ENCODE measurements at places on chromosomes 3 and 15.

GRCh38 chr3:35601959-35602358 is 37.4 kb upstream of the ARPP21 start:
- DNase-seq = no peak

GRCh38 chr3:169147238-169148008 is 516.1 kb downstream of the MECOM start:
- no peak for DNase-seq

GRCh38 chr3:73601011-73601410 is 23.7 kb downstream of the PDZRN3 start:
- no peak for DNase-seq

GRCh38 chr3:99126316-99126715 is 224.8 kb upstream of the DCBLD2 start:
- DNase-seq = no peak

DNA sequence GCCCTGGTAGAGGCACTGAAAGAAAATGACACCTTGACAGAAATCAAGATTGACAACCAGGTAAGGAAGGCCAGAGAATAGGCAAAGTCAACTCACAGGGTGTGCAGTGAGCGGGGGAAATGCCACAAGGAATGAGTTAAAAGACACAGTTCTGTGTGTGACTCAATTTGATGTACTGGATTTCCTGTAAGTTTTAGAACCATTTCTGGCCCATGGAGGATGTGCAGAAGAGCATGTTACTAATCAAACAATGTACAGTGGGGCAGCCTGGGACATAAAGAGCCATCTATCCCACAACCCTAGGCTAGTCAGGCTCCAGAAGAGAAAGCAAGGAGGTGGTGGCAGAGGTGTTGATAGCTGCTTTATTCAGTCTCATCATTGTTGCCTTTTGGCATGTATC is 31.2 kb upstream of the TMOD3 start:
- DNase-seq = no peak

GRCh38 chr3:44584646-44585501 is at the start of gene ZNF660:
TSS of gene ZNF660 (plus strand) at chr3:44584964. CDS start at chr3:44594194, 9,230 bp downstream.
- no peak for DNase-seq

- DNase-seq = no peak
Observed at GRCh38 chr3:187807086-187807862, 62.0 kb upstream of the BCL6 start.

DNA sequence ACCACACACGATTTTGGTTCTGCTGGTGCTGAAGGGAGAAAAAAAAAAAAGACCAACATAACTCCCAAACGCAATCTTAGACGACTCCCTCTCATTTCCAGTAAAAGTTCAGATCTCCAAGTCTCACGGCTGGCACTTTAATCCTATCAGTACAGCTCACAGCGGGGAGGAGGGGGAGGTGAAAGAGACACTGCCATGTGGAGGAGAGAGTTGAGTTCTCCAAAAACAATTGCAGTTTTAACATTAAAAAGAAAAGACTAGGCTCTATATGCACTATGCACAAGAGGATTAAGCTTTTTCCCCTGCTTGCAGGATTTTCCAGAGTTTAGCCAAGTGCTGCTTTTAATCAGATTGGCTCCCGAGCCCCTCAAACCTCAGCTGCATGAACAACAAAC is 16.8 kb downstream of the BMF start:
- DNase-seq = no peak

GRCh38 chr3:168044049-168044448 is 51.7 kb downstream of the GOLIM4 start:
- DNase-seq = no peak

DNA sequence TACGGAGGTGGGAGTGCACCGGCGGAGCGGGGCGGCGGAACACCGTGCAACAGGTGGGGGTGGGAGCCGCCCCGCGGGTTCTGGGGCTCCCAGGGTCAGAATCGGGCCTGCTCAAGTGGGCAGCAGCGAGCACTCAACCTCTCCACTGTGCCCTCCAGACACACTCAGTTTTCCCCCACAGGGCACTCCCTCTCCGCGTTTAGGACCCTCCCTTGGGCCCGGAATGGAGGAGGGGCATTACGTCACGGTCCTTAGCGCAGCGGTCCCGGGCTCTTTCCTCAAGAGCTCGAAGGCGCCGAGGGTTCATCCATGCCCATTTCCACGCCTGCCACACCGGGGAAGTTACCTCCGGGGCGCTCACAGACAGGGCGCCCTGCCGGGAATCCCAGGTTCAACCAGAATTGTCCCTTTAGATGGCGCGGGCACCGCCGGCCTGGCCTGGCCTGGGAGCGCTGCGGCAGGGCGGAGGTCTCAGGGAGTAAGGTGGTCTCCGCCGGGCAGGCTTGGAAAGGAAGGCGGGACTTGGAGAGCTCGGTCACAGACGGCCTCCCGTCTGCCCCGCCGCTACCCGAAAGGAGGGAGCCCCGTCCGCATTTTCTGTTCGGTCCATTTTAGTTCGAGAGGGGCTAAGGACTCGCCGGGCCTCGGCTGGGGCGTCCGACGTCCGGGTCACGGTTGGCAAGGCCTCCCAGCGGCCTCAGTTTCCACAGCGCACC is 5.1 kb downstream of the RNU6-1 start:
- no peak for DNase-seq
